HAP-1 (cell line): ENCODE measurements at places on chromosomes 5 and 9.

- DNase-seq: no peak
Observed at GRCh38 chr5:56415356-56415765, 182.2 kb upstream of the ANKRD55 start.

DNA sequence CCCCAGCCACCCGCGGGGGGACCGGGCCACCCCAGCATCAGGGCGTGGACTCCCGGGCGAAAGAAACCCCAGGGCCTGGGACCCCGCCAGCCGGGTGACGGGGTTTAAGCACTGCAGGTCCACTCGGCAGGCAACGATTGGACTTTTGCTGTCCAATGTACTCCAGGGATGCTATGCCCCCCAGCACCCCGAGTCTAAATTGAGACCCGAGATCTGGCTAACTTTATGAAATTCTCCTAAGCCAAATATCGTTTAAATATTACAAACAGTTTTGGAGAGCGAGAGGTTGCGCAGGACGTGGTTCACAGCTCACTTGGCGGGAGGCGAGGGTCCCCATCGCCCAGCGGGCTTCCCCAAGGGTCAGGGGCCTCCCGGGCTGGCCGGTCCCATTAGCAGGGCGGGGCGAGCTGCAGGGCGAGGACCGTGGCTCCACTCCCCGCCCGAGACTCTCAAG lies 384 bp upstream of the MRPS2 start:
- no peak for DNase-seq

DNA sequence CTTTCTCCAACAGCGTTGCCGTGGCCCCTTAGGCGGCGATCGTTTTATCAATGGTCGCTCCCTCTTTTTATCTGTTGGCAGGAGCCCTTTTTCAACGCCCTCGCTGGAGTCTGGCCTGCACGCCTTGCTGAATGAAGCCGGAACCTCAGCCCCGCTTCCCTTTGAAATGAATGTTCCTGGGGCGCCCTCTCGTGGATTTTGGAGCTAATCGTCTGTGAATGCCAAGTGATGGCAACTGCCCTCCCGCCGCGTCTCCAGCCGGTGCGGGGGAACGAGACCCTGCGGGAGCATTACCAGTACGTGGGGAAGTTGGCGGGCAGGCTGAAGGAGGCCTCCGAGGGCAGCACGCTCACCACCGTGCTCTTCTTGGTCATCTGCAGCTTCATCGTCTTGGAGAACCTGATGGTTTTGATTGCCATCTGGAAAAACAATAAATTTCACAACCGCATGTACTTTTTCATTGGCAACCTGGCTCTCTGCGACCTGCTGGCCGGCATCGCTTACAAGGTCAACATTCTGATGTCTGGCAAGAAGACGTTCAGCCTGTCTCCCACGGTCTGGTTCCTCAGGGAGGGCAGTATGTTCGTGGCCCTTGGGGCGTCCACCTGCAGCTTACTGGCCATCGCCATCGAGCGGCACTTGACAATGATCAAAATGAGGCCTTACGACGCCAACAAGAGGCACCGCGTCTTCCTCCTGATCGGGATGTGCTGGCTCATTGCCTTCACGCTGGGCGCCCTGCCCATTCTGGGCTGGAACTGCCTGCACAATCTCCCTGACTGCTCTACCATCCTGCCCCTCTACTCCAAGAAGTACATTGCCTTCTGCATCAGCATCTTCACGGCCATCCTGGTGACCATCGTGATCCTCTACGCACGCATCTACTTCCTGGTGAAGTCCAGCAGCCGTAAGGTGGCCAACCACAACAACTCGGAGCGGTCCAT lies 10.0 kb downstream of the S1PR3 start:
- peak; percentile 91 for DNase-seq

DNA sequence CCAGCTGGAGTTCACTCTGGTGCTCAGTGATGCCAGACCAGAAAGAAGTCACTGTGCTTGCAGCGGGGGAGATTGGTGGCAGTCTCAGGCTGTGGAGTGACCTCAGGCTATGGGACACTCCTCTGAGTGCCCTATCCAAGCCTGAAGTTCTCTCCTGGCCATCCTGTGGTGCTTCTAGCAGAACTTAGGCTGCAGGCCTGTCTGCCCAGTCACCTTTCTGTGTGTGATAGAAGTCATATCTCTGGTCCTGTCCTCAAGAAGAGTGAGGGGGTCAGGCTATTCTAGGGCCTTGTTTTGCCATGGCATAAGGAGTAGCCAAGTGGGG lies 9.3 kb downstream of the PDLIM4 start:
- no peak for DNase-seq

GRCh38 chr9:36911601-36912412 lies 122.3 kb downstream of the PAX5 start:
- DNase-seq: no peak

DNA sequence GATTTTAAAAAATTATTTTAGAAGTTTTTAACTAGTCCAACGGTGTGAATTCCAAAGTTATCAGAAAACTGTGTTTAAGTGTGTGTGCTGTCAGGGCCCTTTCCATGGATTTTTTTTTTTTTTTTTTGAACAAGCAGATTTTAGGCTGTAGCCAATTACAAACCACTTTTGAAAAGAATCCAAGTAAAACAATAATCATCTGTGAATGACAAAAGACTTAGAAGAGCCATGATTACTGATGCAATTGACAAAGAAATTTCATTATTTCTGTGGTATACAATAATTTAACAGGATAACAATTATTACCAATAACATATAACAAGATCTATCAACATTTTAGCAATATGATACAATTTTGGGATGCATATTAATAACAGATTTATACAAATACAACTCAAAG lies 16.2 kb upstream of the PAIP1 start:
- no peak for DNase-seq

- DNase-seq: peak; percentile 50
Observed at GRCh38 chr9:69798744-69799143, 21.9 kb upstream of the CFAP95 start.

DNA sequence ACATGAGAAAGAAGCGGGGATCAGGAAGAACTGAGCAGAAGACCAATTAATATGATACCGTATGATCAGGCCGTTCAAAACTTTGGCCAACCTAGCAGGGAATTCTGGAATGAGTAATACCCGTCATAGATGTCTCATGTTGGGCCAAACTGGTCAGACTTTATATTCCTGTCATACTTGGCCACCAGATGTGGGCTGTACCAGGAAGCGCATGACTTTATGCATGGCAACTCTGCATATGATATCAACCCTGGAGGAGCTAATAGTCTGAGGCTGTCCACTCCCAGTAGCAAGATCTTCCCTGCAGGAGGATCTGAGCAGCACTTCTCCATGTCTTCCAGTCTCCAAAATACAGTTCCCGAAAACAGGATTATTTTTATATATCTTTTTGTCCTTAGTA lies 68.5 kb upstream of the NAA35 start:
- DNase-seq: no peak

GRCh38 chr9:129814432-129815223 lies 9.3 kb downstream of the TOR1A start:
- DNase-seq: no peak

DNA sequence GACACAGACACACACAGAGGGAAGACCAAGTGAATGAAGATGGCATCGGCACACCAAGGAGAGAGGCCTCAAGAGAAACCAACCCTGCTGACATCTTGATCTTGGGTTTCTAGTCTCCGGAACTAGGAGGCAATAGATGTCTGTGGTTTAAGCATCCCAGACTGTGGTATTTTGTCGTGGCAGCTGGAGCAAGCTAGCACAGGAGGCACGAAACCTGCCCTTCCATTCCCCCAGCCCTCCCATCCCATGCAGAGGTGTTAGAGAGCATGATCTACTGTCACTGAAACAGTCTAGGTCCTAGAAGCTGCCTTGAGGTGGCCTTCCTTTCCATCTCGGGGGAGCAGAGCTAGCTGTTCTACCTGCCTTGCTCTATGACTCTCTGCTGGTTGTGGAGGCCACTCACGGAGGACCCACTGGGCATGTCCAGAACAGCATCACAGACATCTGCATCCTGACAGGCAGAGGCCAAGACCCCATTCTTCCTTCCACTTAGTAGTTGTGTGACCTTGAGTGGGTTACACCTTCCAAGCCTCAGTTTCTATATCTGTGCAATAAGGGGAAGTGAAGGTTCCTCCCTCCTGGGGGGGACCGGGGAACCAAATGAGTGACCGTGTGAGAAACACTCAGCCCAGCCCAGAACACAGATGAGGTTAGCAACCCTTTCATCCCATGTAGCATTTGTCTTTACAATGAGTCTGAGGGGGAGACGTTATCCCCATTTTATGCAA lies 134.3 kb upstream of the BOD1 start:
- DNase-seq: no peak

GRCh38 chr9:121373011-121373729 lies 3.1 kb upstream of the STOM start:
- no peak for DNase-seq

DNA sequence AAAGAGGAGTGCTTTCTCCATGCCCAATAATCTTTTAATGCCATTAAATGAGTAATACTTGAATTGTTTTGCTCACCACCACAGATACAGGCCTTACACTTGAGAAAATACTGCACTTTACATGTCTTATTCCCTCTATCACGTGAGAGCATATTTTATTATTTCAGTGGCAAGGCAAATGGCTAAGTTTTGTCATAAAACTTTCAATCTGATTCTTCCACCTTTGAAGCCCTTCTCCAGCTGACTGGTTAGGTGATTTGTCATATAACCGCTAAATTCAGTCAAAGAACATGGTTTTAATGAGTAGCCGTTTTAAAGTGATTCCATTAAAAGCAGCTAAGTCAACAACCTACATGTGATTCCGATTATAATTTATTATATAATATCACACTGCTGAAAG lies 43.8 kb downstream of the FAT2 start:
- no peak for DNase-seq

- no peak for DNase-seq
Observed at GRCh38 chr5:65262649-65263059, 219.1 kb downstream of the ADAMTS6 start.

- no peak for DNase-seq
Observed at GRCh38 chr5:171496456-171496855, 77.0 kb downstream of the FGF18 start.

- no peak for DNase-seq
Observed at GRCh38 chr5:60178101-60178500, 284.6 kb upstream of the PDE4D start.

DNA sequence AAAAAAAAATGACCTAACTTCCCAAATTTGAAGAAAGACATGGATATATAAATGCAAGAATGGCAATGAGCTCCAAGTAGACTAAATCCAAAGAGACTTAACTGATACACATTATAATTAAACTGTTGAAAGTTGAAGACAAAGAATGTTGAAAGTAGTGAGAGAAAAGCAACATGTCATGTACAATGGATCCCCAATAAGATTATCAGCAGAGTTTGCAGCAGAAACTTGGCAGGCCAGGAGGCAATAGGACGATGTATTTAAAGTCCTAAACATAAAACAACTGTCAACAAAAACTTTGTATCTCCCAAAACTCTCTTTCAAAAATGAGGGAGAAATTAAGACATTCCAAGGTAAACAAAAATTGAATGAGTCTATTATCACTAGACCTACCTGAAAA lies 8.6 kb upstream of the DIRAS2 start:
- no peak for DNase-seq

DNA sequence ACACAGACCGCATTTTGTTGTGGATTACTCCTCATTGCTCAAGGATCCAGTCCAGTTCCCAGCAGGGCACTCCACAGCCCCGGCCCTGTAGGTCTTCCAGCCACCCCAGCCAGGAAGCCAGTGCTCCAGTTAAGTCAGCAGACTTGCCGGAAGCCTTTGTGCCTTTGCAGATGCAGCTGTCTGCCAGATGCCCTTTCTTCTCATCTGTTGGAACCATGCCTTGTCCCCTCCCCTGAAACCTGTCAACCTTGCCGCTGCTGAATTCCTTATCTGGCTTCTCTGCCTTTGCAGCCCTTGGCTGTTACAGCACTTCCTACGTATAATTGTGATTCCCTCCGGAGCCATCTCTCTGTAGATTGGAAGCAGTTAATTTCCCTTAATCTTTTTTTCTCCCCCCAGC lies 28.4 kb downstream of the PSAT1 start:
- peak; percentile 66 for DNase-seq

DNA sequence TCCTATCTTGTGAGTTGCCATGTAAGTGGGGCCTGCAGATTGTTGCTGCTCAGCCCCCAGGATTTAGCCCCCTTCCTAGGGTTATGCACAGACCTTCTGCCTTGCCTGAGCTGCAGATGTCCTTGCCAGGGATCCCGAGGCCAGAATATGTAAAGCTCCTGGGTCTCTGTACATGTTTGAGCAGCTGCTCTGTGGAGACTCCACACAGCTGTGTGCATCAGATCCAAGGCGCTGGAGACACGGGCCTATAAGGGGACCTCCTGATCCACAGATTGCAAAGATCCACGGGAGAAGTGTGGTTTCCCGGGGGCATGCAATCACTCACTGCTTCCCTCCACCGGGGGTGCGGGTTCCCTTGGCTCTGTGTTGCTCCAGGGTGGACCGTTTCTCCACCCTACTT lies 28.9 kb downstream of the TAF11L14 start:
- DNase-seq: no peak

DNA sequence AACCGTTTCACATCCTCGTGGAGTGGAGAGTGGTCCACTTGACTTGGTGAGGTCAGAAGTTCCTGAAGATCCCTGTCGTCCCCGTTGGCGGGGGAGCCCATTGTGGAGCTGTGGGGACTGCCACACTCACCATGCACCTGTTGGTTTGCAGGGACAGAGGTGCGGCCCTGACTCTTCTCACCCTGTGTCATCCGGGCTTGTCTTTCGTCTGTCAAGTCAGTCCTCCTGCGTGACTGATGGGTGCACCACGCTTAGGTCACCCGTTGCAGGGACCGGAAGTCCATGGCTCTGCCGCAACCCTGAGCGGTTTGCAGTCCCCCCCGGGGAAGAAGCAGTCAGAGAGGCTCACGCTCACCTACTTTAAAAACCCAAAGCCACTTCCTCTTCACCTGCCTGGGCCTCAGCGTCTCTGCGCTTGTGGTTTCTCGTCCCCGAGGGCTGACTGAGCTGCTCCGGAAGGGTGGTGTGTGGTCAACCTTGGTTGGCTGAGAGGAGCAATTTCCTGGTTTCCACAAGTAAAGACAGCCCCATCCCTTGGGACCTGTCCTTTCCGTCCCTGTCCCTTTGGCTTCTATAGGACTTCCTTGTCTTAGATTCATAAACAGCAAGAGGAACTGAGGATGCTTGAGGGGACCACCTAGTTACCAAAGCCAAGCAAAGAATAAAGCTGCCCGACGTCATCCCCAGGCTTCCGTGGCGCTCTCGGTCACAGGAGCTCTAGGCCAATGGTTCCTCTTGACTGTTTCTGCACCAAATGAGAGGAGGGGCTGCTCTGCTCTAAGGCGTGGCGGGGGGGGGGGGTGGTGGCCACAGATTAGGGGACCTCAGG lies 53.2 kb downstream of the USP20 start:
- no peak for DNase-seq

GRCh38 chr5:33048315-33048714 lies 337.2 kb downstream of the NPR3 start:
- no peak for DNase-seq

GRCh38 chr9:116806075-116806474 lies 119.0 kb downstream of the TRIM32 start:
- DNase-seq: no peak
